ENCODE measurements at places on chromosomes 5 and 9.

- peak; percentile 74 for DNase-seq
Measured at GRCh38 chr9:104991144-104991953, 63.4 kb upstream of the ABCA1 start.

DNA sequence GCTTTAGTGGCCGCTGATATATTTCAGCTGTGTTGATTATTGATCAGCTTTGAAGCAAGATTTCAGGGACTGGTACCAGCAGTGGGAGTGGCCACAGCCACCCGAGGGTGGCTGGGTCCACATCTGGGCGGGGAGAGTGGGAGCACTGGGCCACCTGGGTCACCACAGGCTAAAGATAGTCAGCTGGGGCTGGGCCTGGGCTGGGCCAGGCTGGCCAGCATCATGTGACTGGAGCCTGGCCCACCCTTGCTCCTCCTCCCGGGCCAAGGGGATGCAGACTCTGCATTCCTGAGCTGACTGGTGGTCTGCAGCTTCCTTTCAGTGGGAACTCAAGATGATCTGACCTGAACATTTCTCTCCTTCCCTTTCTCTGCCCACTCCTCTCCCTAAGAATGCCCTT, 27.1 kb downstream of the LARP1 start:
- DNase-seq: no peak

GRCh38 chr9:86126998-86127972, 27.9 kb upstream of the GOLM1 start:
- no peak for DNase-seq

DNA sequence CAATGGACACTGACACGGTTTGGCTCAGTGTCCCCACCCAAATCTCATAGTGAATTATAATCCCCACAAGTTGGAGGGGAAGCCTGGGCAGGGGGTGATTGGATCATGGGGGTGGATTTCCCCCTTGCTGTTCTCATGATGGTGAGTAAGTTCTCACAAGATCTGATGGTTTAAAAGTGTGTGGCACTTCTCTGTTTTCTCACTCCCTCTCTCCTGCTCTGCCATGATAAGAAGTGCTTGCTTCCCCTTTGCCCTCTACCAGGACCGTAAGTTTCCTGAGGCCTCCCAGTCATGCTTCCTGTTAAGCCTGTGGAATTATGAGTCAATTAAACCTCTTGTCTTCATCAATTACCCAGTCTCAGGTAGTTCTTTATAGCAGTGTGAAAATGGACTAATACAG, 115.8 kb upstream of the KIF2A start:
- DNase-seq: no peak

- DNase-seq: no peak
Measured at GRCh38 chr9:76803762-76804161, 39.5 kb downstream of the PCA3 start.

GRCh38 chr5:135660826-135661575, 82.2 kb upstream of the CXCL14 start:
- DNase-seq: no peak

GRCh38 chr5:79133657-79134451, 22.2 kb downstream of the BHMT start:
- peak; percentile 45 for DNase-seq

Measured in activated T-helper 2 cell treated with anti-CD3 and anti-CD28 coated beads, Interferon-gamma antibody, Interleukin-2, Interleukin-4, amounts not matched to agents 10 μg/mL and 5 μg/mL and 100 μg/mL, durations not matched to agents 14 hours and 24 hours and 36 hours (primary cell).